ENCODE measurements at places on chromosomes 1 and 21. TPM values are rescaled to one million over a fixed set of nuclear protein-coding genes. Genes with fewer than 3 reads are reported as not detected.

The FMO3 gene
- total RNA-seq: 0.48 TPM

The SPOCD1 gene
- total RNA-seq: 0.90 TPM

The RAB25 gene
- total RNA-seq: 11.9 TPM

The LRRC8C gene
- 12.3 TPM for total RNA-seq

The FAM76A gene
- 18.2 TPM for total RNA-seq

The PEAR1 gene
- total RNA-seq: 9.3 TPM

The ACKR1 gene
- 7.1 TPM for total RNA-seq

The KRTAP10-3 gene
- not detected for total RNA-seq

The ERICH3 gene
- total RNA-seq: 0.79 TPM

The SHE gene
- 17.7 TPM for total RNA-seq

The MYCL gene
- 35.1 TPM for total RNA-seq

The MAP1LC3C gene
- 1.9 TPM for total RNA-seq

The RNF186 gene
- not detected for total RNA-seq

The LDLRAD1 gene
- total RNA-seq: not detected

The TDRD5 gene
- total RNA-seq: 1.1 TPM

The GBP4 gene
- total RNA-seq: 9.6 TPM

The PLA2G2C gene
- not detected for total RNA-seq

The S100A7 gene
- not detected for total RNA-seq

The CFAP74 gene
- 0.11 TPM for total RNA-seq

The TTC34 gene
- total RNA-seq: 0.32 TPM

The CTSS gene
- total RNA-seq: 44.8 TPM

The LCE6A gene
- not detected for total RNA-seq

The MYBPHL gene
- not detected for total RNA-seq

The DENND2D gene
- 23.9 TPM for total RNA-seq

The ARHGAP30 gene
- 2.9 TPM for total RNA-seq

The PER3 gene
- 16.2 TPM for total RNA-seq

The C8B gene
- total RNA-seq: not detected

The PSRC1 gene
- total RNA-seq: 5.3 TPM

The CEP350 gene
- total RNA-seq: 110 TPM

The KLHDC7A gene
- 3.3 TPM for total RNA-seq

The CSMD2 gene
- 0.42 TPM for total RNA-seq

The KCNA3 gene
- 3.1 TPM for total RNA-seq

The TMPRSS15 gene
- total RNA-seq: not detected

The WDR26 gene
- 121 TPM for total RNA-seq

The EPHA10 gene
- total RNA-seq: 0.05 TPM

The TNFSF4 gene
- 2.6 TPM for total RNA-seq

The SELENOF gene
- total RNA-seq: 247 TPM

Measured in urinary bladder (tissue), 4 donors.